ENCODE measurements at places on chromosomes 1 and 21. TPM values are rescaled to one million over a fixed set of nuclear protein-coding genes. Genes with fewer than 3 reads are reported as not detected.

Gene RIMKLA
- total RNA-seq, result 0.28 TPM

Gene TOMM20
- 115 TPM for total RNA-seq

Gene CCNL2
- total RNA-seq, result 63.8 TPM

Gene C1QA
- total RNA-seq, result not detected

Gene HFM1
- total RNA-seq, result 0.28 TPM

Gene NDUFS2
- 147 TPM for total RNA-seq

Gene S100A16
- 126 TPM for total RNA-seq

Gene ETV3L
- not detected for total RNA-seq

Gene PLD5
- total RNA-seq, result not detected

Gene PDE4DIP
- total RNA-seq, result 104 TPM

Gene PLA2G2F
- total RNA-seq, result not detected

Gene LCE2A
- total RNA-seq, result not detected

Gene GBP1
- total RNA-seq, result 22.3 TPM

Gene MTARC2
- total RNA-seq, result 4.8 TPM

Gene ZNF593OS
- not detected for total RNA-seq

Gene PCAT6
- not detected for total RNA-seq

Gene CD52
- not detected for total RNA-seq

Gene CHODL
- not detected for total RNA-seq

Gene SPRR1A
- not detected for total RNA-seq

Gene CYP2J2
- total RNA-seq, result not detected

Gene NCMAP
- total RNA-seq, result not detected

Gene MPC2
- 50.7 TPM for total RNA-seq

Gene TCHHL1
- total RNA-seq, result not detected

Gene TCEA3
- 10.7 TPM for total RNA-seq

Gene ZMPSTE24
- total RNA-seq, result 129 TPM

Gene PM20D1
- total RNA-seq, result under 0.01 TPM

Gene TAL1
- total RNA-seq, result 0.19 TPM

Gene HPDL
- total RNA-seq, result 0.56 TPM

Gene SLC25A34
- 0.38 TPM for total RNA-seq

Gene RGS7
- total RNA-seq, result 2.7 TPM

Gene CDC42
- total RNA-seq, result 466 TPM

Gene PHGDH
- 43.4 TPM for total RNA-seq

Gene RHBDL2
- 1.2 TPM for total RNA-seq

Gene ST6GALNAC3
- total RNA-seq, result 0.85 TPM

Gene PRR9
- total RNA-seq, result not detected

Gene TMEM9
- total RNA-seq, result 86.5 TPM

Gene HENMT1
- 4.2 TPM for total RNA-seq

Gene POU3F1
- not detected for total RNA-seq

Gene NR1I3
- total RNA-seq, result not detected

Gene MYBPH
- not detected for total RNA-seq

Gene CHD5
- under 0.01 TPM for total RNA-seq

Gene CRP
- not detected for total RNA-seq

Gene TPTE
- total RNA-seq, result not detected

Gene CLCA2
- total RNA-seq, result 1.7 TPM

Gene SH2D2A
- 1.2 TPM for total RNA-seq

Gene SLC45A3
- total RNA-seq, result 3.7 TPM

Gene DCST1
- not detected for total RNA-seq

Gene CA14
- not detected for total RNA-seq

Gene PIGP
- total RNA-seq, result 4.2 TPM

Gene OR10J1
- total RNA-seq, result not detected

Gene RHOU
- 1.1 TPM for total RNA-seq

All from regular cardiac myocyte (primary cell).